ENCODE measurements at places on chromosomes 5 and 9.

- no peaks in the 10 kb centered on the region for H3K4me1 ChIP-seq
- DNase-seq: no peak
- H3K4me3 ChIP-seq: no peak overlapping the region
- H3K36me3 ChIP-seq: no peaks in the 10 kb centered on the region
- no peaks in the 10 kb centered on the region for H3K27me3 ChIP-seq
Observed at GRCh38 chr9:89436963-89437625, 60.8 kb downstream of the SEMA4D start.

- H3K27ac ChIP-seq: no peak overlapping the region
- H3K36me3 ChIP-seq: no peaks in the 10 kb centered on the region
- peak; percentile 8 for DNase-seq
- no peak overlapping the region for H3K4me3 ChIP-seq
- H3K27me3 ChIP-seq: no peaks in the 10 kb centered on the region
Observed at GRCh38 chr5:114305402-114306207, 56.3 kb upstream of the KCNN2 start.

GRCh38 chr9:129208207-129209032 is 30.4 kb upstream of the IER5L start:
- DNase-seq: peak; percentile 48
- no peak overlapping the region for H3K4me3 ChIP-seq
- H3K27ac ChIP-seq: no peak overlapping the region

GRCh38 chr5:116614603-116614920 is 39.9 kb upstream of the SEMA6A start:
- no peaks in the 10 kb centered on the region for H3K36me3 ChIP-seq
- no peaks in the 10 kb centered on the region for H3K27me3 ChIP-seq
- H3K4me3 ChIP-seq: no peak overlapping the region
- no peak for DNase-seq

GRCh38 chr9:112819635-112820496 is 69.3 kb downstream of the SNX30 start:
- DNase-seq: peak; percentile 71
- H3K4me3 ChIP-seq: no peak overlapping the region
- H3K36me3 ChIP-seq: no peaks in the 10 kb centered on the region
- no peaks in the 10 kb centered on the region for H3K4me1 ChIP-seq
- no peak overlapping the region for H3K27ac ChIP-seq

GRCh38 chr5:72541501-72542225 is 34.5 kb upstream of the ZNF366 start:
- H3K4me3 ChIP-seq: no peak overlapping the region
- DNase-seq: no peak
- no peak overlapping the region for H3K27ac ChIP-seq
- no peaks in the 10 kb centered on the region for H3K36me3 ChIP-seq
- no peaks in the 10 kb centered on the region for H3K4me1 ChIP-seq

- no peaks in the 10 kb centered on the region for H3K36me3 ChIP-seq
- no peaks in the 10 kb centered on the region for H3K27me3 ChIP-seq
- peaks cover 15% of the 10 kb centered on the region for H3K4me1 ChIP-seq
- peak; percentile 85 for DNase-seq
- H3K27ac ChIP-seq: peak overlapping the region; percentile 16
Observed at GRCh38 chr9:34380511-34381315, 4.0 kb upstream of the MYORG start.

GRCh38 chr9:118009614-118010013 is 305.4 kb downstream of the TLR4 start:
- H3K27ac ChIP-seq: no peak overlapping the region
- no peak overlapping the region for H3K4me3 ChIP-seq
- no peaks in the 10 kb centered on the region for H3K4me1 ChIP-seq
- no peaks in the 10 kb centered on the region for H3K36me3 ChIP-seq

GRCh38 chr9:73172901-73173215 is 21.2 kb downstream of the ANXA1 start:
- H3K36me3 ChIP-seq: peaks cover 40% of the 10 kb centered on the region
- H3K4me3 ChIP-seq: no peak overlapping the region
- DNase-seq: no peak
- no peak overlapping the region for H3K27ac ChIP-seq

DNA sequence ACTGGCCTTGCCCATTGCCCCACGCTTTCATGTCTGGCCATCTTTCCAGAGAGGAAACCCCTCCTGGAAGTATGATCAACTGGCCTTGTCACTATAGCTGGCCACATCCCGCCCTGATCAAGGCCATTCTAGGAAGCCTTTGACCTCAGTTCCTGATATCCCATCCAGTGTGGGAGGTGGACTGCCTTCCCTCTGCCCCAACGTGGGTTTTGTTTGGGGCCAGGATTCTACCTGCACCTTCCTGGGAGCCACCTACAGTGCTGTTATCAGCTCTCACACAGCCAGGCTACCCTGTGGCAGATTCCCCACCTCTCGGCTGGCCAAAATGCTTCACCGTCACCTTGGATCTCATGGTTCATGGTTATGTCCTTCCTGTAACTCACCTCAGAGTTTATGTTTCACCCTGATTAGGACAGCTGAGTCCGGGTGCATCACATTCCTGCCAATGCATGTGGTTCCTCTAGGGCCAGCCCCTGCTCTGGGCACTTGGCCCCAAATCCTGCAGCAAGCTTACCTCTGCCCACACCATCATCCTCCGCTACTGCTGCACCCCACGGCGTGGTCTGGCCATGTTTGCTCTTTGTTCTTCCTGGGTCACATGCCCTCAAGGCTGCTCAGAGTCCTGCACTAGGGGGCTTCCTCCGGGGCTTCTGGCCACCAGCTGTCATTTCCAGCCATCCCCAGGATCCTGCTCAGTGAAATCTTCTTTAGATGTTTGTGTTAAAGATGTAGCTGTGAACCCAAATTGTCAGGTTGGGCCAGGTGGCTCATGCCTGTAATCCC is 24.2 kb upstream of the S1PR3 start:
- no peaks in the 10 kb centered on the region for H3K27me3 ChIP-seq

DNA sequence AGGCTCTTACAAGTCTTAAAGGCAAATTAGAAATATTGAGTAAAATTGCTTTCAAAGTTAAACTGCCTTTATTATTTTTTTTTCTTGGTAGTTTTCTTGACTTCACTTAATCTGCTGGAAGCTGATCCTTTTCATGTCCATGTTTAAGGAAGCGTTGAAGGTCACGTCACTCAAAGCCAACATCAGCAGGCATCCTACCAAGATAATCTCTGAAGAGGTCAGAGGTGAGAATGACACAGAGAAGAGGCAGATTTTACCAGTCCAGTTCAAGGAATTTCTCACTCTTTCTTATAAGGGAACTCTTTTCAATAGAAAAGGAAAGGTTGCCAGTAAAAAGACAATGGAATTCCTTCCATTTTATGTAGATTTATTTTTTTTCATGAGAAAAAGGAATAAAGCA is 259.8 kb downstream of the ANXA1 start:
- no peak overlapping the region for H3K27ac ChIP-seq
- no peak for DNase-seq
- peaks cover 40% of the 10 kb centered on the region for H3K27me3 ChIP-seq
- no peaks in the 10 kb centered on the region for H3K4me1 ChIP-seq

DNA sequence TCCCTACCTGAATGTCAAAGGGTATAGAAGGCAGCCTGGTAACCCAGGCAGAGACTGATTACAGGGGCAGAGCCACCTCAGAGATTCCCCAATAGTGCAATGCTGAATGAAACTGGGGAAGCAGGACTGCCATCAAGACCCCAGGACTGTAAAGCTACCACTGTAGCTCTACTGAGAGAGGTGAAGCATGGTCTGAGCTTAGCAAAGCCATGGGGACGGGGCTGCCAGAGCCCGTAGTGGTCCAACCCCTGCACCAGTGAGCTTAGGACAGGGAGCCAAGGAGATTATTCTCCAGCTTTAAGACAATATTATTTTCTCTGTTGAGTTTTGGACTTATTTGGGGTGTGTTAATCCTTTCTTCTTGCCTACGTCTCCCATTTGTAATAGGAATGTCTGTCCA is 679.3 kb upstream of the GRAMD2B start:
- H3K4me3 ChIP-seq: no peak overlapping the region
- peaks cover 7% of the 10 kb centered on the region for H3K27me3 ChIP-seq
- no peak for DNase-seq
- no peak overlapping the region for H3K27ac ChIP-seq
- no peaks in the 10 kb centered on the region for H3K4me1 ChIP-seq

DNA sequence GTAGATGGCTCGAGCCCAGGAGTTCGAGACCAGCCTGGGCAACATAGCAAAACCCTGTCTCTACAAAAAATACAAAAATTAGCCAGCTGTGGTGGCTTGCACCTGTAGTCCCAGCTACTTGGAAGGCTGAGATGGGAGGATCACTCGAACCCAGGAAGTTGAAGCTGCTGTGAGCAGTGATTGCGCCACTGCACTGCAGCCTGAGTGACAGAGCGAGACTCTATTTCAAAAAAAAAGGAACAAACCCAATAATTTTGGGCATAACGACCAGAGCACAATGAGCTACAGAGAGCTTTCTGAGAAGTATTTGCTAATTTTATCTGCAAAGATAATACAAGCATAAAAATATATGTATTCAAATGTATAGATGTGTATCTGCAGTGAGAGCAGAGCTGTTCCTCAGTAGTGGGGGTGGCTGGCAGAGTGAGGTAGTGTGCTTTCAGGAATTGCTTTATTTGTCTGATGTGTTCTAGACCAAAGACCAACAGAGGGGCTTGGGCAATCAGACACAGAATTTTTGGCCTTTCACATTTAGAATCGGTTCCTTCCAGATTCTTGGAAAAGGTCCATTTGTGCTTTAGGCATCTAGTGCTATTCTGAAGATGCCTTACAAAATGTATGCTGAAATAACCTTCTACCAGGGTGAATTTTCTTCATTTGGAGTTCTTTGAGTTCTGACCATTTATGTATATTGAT is 5.2 kb downstream of the DOCK8 start:
- no peaks in the 10 kb centered on the region for H3K36me3 ChIP-seq
- no peak for DNase-seq
- H3K27ac ChIP-seq: no peak overlapping the region
- H3K27me3 ChIP-seq: peaks cover 72% of the 10 kb centered on the region

- H3K27ac ChIP-seq: no peak overlapping the region
- H3K4me1 ChIP-seq: no peaks in the 10 kb centered on the region
- H3K27me3 ChIP-seq: peaks cover 40% of the 10 kb centered on the region
- DNase-seq: no peak
Observed at GRCh38 chr5:149274939-149275338, 3.3 kb downstream of the AFAP1L1 start.

DNA sequence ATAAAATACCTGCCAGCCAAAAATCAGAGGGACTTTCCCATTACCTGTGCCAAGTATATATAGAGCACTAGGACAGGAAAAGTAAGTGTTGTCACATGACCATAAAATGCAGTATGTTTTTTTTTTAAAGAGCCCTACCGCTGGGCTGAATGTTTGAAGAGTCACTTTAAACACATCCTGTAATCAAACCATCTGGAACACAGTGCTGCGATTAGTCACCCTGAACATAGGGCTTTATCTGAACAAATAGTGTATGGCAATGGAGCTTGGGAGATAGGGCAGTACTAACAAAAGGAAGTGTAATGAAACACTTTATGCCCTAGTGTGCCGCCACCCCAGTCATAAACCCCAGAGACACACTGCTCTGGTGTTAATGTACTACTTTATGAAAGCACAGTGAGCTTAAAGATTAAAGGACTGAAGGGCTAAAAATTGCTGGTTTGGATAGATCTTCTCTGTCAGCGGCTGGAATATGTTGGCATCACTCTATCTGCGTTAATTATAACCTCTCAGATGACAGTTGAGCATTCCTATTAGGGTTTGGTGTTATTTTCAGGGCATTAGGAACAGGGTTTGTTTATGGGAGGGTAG is 90.4 kb downstream of the ZNF608 start:
- H3K36me3 ChIP-seq: no peaks in the 10 kb centered on the region
- H3K27me3 ChIP-seq: no peaks in the 10 kb centered on the region

- H3K27me3 ChIP-seq: no peaks in the 10 kb centered on the region
- DNase-seq: no peak
- no peaks in the 10 kb centered on the region for H3K4me1 ChIP-seq
- no peaks in the 10 kb centered on the region for H3K36me3 ChIP-seq
- H3K4me3 ChIP-seq: no peak overlapping the region
- H3K27ac ChIP-seq: no peak overlapping the region
Observed at GRCh38 chr5:2852446-2852845, 101.0 kb upstream of the IRX2 start.
